Esophagus squamous epithelium (tissue), 5 donors: ENCODE measurements at places on chromosomes 16 and 17.
A peak's percentile ranks its signal among the peaks of the same experiment; 100 is the strongest.

DNA sequence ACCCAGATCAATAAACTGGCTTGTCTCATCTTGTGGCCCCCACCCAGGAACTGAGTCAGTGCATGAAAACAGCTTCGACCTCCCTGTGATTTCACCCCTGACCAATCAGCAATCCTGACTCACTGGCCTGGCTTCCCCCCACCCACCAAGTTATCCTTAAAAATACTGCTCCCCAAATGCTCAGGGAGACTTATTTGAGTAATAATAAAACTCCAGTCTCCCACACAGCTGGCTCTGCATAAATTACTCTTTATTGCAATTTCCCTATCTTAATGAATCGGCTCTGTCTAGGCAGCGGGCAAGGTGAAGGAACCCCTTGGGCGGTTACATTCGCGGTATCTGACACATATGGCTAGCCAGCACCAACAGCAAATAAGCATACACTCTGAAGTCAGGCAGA lies 9.8 kb upstream of the RABEP1 start:
- no peaks in the 10 kb centered on the region for H3K4me1 ChIP-seq
- no peaks in the 10 kb centered on the region for H3K36me3 ChIP-seq
- DNase-seq: no peak
- no peak overlapping the region for H3K4me3 ChIP-seq
- no peaks in the 10 kb centered on the region for H3K27me3 ChIP-seq

- no peaks in the 10 kb centered on the region for H3K27me3 ChIP-seq
- H3K4me1 ChIP-seq: peaks cover 4% of the 10 kb centered on the region
- H3K36me3 ChIP-seq: no peaks in the 10 kb centered on the region
- no peak overlapping the region for H3K27ac ChIP-seq
- no peak overlapping the region for H3K4me3 ChIP-seq
- no peak for DNase-seq
Observed at GRCh38 chr16:10085078-10085798, 97.0 kb downstream of the GRIN2A start.

DNA sequence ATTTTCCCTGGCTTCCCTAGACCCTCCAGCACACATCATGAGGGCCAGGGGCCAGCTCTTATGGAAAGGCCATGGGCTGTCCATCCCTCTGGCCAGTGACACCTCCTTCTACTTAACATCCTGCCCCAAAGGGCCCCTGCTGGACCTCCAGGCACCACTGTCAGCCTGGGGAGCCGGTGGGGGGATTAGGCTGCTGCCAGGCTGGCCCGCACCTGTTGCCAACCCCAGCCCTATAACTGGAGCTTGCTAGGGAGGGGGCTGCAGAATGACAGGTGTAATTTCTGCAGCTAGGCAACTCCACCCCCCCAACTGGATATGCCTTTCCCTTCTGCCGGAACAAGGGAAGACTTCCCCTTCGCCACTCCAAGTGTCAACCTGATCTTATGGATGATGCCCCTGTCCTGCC lies 12.5 kb downstream of the RARA start:
- DNase-seq: no peak
- H3K4me3 ChIP-seq: no peak overlapping the region
- H3K27ac ChIP-seq: peak overlapping the region; percentile 94
- peaks cover 83% of the 10 kb centered on the region for H3K4me1 ChIP-seq
- H3K36me3 ChIP-seq: no peaks in the 10 kb centered on the region

- no peaks in the 10 kb centered on the region for H3K27me3 ChIP-seq
- H3K4me1 ChIP-seq: peaks cover 21% of the 10 kb centered on the region
- H3K27ac ChIP-seq: peak overlapping the region; percentile 61
- no peaks in the 10 kb centered on the region for H3K36me3 ChIP-seq
- DNase-seq: no peak
Observed at GRCh38 chr16:84595052-84595481, 22.8 kb downstream of the COTL1 start.

DNA sequence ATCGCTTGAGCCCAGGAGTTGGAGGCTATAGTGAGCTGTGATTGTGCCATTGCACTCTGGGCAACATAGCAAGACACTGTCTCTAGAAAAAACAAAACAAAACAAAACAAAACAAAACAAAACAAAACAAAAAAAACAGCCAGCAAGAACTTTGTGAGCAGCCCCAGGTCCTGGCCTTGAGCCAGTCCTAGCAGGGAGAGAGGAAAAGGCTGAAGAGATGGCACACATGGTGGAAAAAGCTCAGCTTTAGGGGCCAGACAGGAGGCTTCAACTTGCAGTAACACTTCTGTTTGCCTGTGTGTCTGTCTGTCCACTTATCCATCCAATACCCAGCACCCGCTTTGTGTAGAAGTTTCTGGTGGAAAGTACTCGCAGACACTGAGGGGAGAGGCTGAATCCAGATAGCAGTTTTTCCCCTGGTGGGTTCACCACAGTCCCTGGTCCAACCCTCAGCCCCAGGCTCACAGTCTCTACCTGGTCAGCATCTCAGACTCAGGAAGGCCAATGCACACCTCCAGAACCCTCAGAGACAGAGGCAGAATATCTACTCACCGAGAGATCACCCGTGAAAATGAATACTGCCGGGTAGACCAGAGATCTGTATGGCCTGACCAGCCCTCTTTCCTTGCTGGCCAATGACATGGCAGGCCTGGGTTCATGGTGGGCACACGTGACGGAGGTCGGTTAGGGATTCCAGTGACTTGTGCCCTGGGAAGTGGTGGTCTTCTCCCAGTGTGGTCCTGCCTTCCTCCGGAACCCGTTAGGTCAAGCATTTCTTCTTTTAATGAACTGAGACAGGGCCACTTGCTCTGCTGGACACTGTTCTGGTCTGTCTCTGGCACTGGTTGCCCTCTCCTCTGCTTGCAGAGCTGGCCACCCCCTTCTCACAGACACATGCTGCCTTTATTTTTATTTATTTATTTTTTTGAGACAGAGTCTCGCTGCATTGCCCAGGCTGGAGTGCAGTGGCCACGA lies 79.5 kb upstream of the DNAJA2 start:
- H3K4me3 ChIP-seq: no peak overlapping the region
- H3K27ac ChIP-seq: no peak overlapping the region
- no peaks in the 10 kb centered on the region for H3K4me1 ChIP-seq

DNA sequence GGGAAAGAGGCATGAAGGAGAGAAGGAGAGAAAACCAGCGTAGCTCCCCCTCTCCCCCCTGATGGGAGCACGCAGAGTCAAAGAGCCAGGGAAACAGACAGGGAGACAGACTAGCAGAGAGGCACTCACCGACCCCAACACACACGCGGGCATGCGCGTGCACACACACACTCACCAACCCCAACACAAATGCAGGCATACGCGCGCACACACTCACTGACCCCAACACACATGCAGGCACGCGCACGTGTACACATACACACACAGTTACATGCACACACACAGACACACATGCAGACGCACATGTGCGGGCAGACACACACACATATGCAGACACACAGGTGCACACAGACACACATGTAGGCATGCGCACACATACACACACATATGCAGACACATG lies 4.6 kb downstream of the CACNB1 start:
- peaks cover 60% of the 10 kb centered on the region for H3K36me3 ChIP-seq
- H3K27ac ChIP-seq: no peak overlapping the region
- DNase-seq: no peak

- peaks cover 48% of the 10 kb centered on the region for H3K27me3 ChIP-seq
- H3K27ac ChIP-seq: peak overlapping the region; percentile 80
- H3K36me3 ChIP-seq: no peaks in the 10 kb centered on the region
- DNase-seq: no peak
- H3K4me1 ChIP-seq: peaks cover 35% of the 10 kb centered on the region
Observed at GRCh38 chr17:28514561-28515002, 8.4 kb downstream of the FOXN1 start.

DNA sequence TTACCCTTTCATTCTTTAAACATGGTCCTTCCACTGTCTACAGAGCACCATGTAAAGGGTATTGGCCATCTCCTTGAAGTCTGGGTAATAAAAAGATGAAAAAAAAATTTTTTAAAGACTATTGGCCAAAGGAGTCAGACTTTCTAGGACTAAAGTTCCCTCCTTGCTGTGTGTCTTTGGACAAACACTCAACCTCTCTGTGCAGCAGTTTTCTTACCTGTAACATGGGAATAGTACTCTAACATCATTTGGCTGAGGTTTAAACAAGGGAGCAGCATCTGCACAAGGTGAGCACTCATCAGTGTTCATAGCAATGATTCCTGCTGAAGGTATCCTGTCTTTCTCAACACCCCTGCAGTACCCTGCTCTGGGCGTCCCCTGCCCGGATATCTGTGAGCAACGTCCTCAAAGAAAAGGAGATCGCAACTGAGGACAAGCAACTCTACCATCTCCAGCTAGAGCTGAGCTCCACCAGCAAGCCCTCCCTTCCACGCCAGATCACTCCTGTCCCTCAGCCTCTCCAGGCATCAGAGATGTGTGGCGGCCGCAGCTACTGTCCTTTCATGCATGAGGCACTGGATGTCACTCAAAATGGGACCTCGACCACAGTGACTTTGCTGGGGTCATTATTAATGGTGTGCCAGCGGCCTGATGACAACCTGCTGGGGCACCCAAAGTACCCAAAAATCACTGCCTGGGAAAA lies 29.5 kb upstream of the RPH3AL start:
- H3K27me3 ChIP-seq: no peaks in the 10 kb centered on the region
- no peaks in the 10 kb centered on the region for H3K36me3 ChIP-seq
- no peak overlapping the region for H3K4me3 ChIP-seq
- no peak for DNase-seq
